ENCODE measurements at places on chromosomes 11 and 22.
A peak's percentile ranks its signal among the peaks of the same experiment; 100 is the strongest.

DNA sequence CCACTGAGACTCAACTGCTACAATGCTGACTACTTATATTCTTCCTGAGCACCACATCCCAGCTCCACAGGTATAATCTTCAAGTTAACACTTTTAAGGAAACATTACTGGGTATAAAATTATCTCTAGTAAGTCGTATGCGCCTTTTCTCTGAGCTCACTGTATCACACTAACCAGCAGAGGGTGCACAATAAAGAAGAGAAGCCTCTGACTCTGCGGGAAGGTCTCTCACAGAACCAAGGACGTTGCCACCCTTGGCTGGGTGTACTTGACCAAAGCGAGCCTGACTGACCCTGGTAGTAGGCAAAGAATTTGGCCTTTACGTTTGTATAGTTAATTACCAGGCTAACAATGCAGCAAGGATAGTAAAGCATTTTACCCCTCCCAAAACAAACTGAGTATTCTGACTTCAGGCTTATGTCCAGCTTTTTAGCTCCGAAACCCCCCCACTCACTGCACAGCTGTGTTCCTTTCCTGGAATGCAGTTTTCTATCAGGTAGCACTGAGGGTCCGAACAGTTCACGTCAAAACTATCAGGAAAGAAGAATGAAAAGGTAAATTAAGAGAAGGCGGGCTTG lies at the start of gene BTBD18:
TSS of gene BTBD18 (minus strand) at position 144 of the 578 bp plus-strand sequence. CDS start 631 bp downstream, outside the sequence.
- DNase-seq, result peak; percentile 61

GRCh38 chr11:57679396-57679795 lies 11.5 kb downstream of the ZDHHC5 start:
- no peak for DNase-seq

DNA sequence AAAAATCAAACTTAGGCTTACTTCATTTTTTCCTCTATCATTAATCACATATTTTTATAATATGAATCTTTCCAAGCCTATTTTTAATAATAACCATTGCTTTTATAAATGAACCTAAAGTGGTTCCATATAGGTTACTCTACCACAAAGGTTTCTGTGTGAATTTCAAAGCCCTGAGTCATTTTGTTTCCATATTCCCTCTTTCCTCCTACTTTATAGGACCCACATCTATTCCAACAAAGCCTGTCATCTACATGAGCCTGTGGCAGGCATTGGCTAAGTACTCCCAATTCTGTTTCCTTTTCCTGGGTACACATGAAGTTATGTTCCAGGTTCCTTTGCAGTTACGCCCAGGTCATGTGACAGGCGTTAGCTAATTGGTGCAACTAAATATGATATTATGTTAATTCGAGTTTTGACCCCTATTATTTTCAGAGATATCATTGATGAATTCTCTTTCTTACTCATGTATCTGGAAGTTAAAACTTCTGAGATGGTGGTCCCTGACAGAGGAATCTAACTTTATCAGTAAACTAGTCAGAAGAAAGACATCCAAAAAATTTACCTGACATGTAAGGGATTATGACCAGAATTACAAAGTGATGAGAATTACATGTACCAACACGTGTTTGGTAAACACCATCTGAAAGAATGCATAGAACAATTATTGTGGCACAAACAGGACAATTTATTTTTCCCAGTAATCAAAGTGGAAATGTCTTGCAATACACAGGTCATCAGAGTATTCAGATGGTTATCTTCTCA lies 1264.0 kb upstream of the CNTN5 start:
- DNase-seq, result no peak

DNA sequence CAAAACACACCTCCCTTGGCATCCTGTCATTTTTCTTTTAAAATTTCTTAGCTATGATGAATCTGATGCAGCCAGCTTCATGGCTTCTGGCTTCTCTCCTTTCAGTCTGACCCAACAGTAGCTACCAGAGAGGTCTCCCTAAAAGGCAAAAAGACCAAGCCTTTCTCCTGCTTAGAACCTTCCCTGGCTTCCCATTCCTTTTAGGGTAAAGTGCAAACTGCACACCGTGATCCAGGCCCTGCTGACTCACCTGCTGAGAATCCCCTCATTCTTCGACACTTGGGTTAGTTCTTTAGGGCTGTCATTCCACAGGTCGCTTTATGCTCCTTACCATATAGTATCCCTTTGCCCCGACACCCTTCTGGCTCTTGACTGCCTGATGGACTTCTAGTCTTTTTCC lies 362.4 kb downstream of the MIAT start:
- no peak for DNase-seq

All from suppressor macrophage treated with lipopolysaccharide for 1 hour (primary cell).